ENCODE measurements at places on chromosomes 4 and X.

DNA sequence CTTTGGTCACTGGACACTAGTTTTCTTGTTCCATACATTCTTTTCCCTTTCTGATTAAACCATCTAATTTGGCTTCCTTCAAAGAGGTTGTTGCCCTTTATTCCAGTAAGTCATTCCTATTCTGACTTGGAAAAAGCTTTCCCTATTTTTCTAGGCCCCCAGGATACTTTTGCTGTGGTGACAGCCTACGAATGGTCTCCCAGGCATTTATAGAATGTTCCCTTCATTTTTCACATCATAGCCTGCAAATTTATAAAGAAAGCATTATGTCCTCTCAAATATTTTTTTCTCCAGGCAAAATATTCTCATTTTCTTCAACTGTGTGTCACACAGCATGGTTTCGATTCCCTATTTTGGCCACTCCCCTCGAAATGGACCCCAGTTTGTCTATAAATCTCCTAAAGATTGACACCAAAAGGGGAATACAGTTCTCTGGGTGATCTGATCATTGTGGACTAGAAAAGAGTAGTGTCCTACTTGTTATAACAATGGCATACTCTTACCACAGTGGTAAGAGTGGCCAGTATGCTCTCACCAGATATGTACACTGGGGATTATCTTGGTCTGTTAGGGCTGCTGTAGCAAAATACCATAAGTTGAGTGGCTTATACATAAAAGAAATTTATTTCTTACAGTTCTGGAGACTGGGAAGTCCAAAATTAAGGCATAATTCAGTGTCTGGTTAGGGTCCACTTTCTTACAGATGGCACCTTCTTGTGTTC is 41.5 kb upstream of the BMP2K start:
- DNase-seq, result no peak

GRCh38 chr4:3241898-3242524 is 6.9 kb upstream of the MSANTD1 start:
- DNase-seq, result no peak

GRCh38 chrX:102975016-102975415 is 37.9 kb downstream of the RAB40AL start:
- DNase-seq, result no peak

DNA sequence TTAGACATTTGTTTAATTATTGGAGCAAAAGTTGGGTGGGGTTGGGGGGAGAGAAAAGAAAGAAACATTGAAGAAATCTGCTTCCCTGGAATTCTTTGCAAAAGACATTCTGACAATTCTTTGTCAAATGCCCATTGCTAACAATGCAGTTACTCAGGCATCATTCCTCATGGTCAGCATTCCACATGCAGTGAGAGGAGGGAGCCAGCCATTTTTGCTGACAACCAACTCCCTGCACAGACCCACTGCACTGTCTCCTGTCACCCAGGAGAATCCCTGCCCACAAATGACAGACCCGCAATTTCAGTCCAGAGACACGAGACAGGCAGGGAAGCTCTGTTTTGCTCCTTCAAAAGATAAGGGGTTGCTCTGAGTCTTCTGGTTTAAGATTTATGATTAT is 985.1 kb upstream of the SLIT2 start:
- DNase-seq, result no peak

DNA sequence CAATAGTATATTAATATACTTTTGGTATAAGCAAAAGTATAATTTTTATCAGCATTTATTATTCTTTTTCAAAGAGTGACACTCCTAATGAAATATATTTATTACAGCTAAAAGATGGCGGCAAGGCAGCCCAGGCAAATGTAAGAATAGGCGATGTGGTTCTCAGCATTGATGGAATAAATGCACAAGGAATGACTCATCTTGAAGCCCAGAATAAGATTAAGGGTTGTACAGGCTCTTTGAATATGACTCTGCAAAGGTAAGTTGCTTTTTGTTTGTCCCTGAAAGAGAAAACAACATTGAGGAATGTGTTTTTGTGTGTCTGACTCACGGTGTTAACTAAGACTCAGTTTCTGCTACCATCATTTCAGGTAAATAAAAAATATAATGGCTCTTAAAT is 71.9 kb downstream of the PDLIM5 start:
- DNase-seq, result no peak

GRCh38 chr4:101790521-101791181 is at the start of gene BANK1:
Gene BANK1, plus strand, starts transcription at chr4:101790730. Its CDS starts 151 bp downstream, at chr4:101790881.
- DNase-seq, result peak; percentile 85

GRCh38 chr4:11131491-11131890 is 297.2 kb downstream of the HS3ST1 start:
- DNase-seq, result no peak

DNA sequence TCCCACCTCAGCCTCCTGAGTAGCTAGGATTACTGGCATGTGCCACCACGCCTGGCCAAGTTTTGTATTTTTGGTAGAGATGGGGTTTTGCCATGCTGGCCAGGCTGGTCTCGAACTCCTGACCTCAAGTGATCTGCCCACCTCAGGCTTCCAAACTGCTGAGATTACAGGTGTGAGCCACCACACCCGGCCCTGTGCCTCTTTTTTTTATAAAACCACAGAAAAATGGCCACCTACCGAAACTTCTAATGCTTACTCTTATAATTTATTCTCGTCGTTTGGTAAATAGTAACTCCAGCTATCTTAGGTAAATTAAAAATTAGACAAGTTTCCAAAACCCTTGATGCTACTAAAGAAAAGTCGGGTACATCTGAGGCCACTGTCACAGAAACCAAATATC is 54.4 kb downstream of the IRF2 start:
- DNase-seq, result no peak

DNA sequence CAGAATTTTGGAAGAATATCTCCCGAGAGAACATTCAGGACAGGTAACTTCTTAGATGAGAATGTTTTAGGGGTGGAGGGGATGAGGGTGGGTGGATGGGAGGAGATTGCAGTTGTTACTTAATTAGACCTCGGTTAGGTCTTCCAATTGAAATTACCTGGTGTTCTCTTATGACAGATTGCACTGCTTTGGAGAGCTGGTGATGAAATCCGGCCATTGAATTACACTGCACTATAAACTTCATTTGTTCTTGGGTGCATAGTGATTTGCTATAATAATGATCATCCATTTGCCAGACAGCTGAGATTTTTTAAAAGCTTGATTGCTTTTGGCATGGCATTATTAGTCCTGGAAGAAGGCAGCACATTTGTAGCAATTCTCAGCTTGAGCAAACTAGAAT is 427.6 kb downstream of the GBA3 start:
- DNase-seq, result no peak

- no peak for DNase-seq
These were observed 1258.0 kb upstream of the IGFBP7 start for GRCh38 chr4:58368221-58368620.

DNA sequence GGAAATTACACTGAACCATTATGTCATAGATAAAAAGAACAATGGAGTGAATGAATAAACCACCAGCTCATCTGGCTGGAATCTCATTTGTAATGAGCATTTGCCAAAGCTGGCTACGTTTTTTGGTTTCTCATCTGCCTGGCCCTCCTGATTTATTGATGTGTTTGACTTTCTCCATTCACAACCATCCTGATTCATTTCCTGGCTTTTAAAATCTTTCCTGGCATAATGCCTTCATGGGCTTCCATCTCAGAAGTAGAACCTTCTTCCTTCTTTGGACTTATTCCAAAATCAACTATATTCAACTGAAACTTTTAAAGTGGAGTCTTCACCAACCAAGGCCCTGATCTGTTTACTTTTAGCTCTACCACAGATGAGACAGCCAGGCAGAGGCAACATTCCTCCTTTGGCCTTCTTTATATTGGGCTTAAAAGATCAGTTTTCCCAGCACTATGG is 36.0 kb upstream of the ARSJ start:
- DNase-seq, result no peak

DNA sequence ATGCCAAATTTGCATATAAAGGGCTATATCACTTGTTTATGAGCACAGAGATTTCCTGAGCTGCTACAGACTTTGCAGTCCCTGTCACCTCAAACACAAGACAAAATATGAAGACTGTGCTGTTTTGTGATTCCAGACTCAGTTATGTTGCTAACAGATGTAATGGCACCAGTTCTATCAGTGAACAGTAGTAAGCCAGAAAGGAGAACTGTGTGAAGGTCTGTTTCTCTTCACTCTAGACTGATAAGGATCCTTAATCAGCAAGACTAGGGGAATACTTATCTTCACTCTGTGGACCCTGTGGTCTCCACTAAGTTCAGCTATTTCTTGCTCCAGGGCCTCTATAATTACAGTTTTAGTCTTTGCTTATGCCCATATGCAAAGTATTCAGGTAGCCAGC is 82.7 kb downstream of the ANXA5 start:
- DNase-seq, result no peak

DNA sequence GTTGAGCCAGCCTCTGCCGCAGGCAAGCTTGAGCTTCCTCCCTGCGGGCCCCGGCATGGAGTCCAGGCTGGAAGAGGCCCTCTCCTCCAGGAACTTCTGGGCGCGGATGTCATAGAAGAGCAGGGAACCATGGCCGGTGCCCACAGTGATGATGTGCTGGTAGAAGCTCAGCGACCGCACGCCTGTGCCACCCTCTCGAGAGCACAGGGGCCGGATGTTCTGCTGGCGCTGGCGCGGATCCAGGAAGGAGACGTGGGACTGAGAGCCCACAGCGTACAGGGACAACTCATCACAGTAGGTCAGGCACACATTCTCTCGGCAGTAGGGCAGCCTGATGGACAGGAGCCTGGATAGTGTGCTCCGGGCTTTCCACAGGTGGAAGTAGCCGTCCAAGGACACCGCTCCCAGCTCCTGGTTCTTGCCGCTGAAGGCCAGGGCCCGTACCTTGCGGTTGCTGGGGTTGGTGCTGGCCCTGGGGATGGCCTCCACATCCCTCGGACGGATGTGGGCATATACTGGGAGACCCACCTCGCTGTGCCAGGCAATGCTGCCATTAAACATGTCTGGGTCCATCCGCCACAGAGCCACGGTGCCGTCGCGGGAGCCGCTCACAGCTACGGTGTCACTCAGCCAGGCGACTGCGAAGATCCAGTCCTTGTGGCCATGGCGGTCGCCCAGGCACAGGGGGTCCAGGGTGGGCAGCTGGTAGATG is 1.2 kb downstream of the DCAF12L2 start:
- DNase-seq, result no peak

DNA sequence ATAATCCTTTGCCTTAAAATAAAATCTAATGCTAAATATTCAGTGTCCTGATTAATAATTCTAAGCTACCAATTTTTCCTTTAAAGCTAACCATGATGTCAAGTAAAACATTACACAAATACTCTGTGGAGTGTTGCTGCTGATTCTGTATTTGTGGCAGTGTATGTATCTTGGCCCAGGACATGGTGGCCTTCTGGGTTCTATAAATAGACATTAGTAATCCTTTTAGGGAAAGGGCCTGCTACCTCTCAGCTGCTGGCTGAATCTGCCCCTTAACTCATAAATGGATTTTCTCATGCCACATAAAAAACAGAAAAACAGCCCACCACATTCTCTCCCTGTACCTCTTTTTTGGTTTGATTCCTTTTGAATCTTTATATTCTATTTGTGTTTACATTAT is 1.2 kb upstream of the XK start:
- DNase-seq, result no peak

- DNase-seq, result no peak
These were observed 38.9 kb downstream of the SRPX2 start for GRCh38 chrX:100682939-100683338.

DNA sequence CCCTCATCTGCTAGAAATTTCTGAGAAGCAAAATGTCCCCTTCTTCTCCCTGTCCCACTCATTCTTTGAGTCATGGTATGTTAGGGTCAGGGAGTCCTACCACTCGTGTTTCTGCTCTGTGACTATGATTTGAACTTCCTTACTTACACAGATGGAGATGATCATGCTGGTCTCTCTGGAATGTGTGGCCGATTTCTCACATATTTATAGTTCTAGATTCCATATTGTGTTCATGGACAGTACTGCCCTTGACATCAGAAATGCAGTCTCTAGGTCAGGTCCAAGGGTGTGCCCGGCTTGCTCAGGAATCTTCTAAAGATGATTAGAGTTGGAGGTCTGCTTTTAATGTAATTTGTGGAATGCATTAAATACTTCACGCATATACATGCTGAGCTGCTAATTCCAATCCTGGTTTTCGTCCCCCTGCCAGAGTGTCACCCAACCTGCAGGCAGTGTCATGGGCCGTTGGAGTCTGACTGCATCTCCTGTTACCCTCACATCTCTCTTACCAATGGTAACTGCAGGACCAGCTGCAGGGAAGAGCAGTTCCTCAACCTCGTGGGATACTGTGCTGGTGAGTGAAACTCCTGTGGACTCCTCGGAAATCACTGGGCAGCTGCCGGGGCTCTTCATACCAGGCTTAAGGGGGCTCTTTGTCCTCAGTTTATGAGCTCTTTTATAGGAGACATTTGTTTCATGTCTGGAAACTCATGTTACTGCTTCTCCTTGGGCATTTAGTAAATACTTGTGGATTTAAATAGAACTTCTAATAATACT is 214.1 kb upstream of the ANXA3 start:
- no peak for DNase-seq

DNA sequence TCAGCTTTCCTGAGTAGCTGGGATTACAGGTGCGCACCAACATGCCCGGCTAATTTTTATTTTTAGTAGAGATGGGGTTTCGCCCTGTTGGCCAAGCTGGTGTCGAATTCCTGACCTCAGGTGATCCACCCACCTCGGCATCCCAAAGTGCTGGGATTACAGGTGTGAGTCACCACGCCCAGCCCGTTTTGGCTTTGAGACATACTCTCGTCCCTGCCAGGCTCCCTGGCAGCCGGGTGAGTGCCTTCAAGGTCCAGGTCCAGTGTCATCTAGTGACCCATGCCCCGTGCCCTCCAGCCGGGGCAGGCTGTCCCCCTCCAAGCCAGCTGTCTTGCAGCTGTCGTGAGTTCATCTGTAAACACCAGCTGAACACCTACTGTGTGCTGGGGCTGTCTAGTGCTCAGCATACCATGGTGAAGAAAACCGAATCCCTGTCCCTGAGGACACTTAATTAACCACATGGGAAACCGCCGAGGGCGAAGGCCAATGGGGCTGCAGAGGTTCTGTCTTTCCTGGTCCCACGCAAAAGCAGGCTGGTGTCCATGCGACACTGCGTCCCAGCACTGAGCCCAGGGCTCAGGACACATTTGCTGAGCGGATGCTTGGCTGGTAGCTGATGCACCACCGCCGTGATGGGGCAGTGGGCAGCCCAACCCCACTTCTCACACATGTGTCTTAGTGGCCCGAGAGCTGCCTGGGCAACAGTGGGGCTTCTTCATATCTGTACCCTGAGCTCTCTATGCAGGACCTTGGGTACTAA is 21.9 kb downstream of the NSG1 start:
- DNase-seq, result no peak

- no peak for DNase-seq
These were observed 9.7 kb downstream of the SMIM20 start for GRCh38 chr4:25923745-25924144.

- no peak for DNase-seq
These were observed 54.7 kb downstream of the ATXN3L start for GRCh38 chrX:13265111-13265510.

DNA sequence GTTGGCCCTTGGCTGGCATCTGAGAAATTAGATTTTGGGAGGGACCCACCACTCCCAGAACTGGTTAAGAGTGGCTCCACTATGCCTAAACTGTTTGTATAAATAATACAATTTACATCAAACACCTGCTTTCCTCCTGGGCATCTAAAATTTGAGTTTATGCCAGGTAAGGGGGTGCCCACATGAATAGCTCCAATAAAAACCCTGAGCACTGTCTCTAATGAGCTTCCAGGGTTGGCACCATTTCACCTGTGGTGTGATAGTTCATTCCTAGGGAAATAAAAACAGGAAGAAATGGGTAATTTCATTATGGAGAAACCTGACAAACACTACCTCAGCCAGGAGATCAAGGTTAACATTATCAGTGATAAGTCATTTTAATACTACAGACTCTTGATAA is 119.7 kb downstream of the FRYL start:
- no peak for DNase-seq
